ENCODE measurements at places on chromosomes 3 and 15. TPM values are rescaled to one million over a fixed set of nuclear protein-coding genes. Genes with fewer than 3 reads are reported as not detected.
A peak's percentile ranks its signal among the peaks of the same experiment; 100 is the strongest.

DNA sequence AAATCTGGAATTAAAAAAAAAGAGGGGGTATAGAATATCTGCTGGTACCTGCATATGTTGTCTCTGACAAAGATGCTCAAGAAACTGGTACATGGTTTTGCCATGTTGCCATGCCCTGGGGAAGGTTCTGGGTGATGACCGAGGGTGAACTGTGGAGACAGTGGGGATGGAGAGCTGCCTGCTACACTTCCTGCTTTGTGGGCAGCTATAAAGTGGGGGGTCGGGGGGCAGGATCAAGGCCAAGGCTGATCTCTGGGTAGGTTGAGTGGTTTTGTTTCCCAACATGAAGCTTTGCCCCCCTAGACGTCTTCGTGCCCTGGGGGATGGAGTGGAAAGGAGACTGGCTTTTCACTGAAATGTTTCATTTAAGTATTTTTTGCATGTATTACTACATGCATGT lies 74.6 kb downstream of the IQSEC1 start:
- peaks cover 2% of the 10 kb centered on the region for H3K27me3 ChIP-seq
- H3K4me1 ChIP-seq, result peaks cover 2% of the 10 kb centered on the region
- no peak overlapping the region for H3K4me3 ChIP-seq

GRCh38 chr15:98604983-98605382 lies 43.4 kb upstream of the IGF1R start:
- no peak for DNase-seq
- peaks cover 2% of the 10 kb centered on the region for H3K36me3 ChIP-seq
- H3K27ac ChIP-seq, result no peak overlapping the region
- H3K4me1 ChIP-seq, result peaks cover 17% of the 10 kb centered on the region

ITPKA gene
- total RNA-seq, result 0.80 TPM

DNA sequence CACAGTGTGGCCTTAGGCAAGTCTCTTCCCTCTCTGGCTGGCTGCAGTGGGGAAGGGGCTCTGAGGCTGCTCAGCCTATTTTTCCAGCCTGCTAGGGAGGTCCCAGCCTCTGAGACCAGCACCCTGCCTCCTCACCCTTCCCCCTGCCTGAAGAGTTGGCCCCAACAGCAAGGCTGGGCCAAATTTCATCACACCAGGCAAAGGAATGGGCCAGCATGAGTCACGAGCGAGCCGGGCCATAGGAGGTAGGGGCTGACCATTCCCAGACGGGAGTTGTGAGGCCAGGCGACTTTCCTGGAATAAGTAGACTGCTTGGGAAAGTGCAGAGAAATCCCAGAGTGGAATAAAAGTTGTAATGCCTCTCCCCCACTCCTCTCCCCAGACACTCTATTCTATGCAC lies 5.7 kb upstream of the FBLN2 start:
- no peaks in the 10 kb centered on the region for H3K36me3 ChIP-seq
- H3K4me1 ChIP-seq, result peaks cover 27% of the 10 kb centered on the region
- H3K27ac ChIP-seq, result peak overlapping the region; percentile 22
- H3K4me3 ChIP-seq, result no peak overlapping the region

GRCh38 chr3:8445861-8446260 lies 55.8 kb upstream of the LMCD1 start:
- no peak overlapping the region for H3K4me3 ChIP-seq
- peaks cover 12% of the 10 kb centered on the region for H3K4me1 ChIP-seq
- no peaks in the 10 kb centered on the region for H3K27me3 ChIP-seq
- DNase-seq, result no peak

LMCD1 gene
- 22.4 TPM for total RNA-seq

TIMP4 gene
- total RNA-seq, result 0.16 TPM

DNA sequence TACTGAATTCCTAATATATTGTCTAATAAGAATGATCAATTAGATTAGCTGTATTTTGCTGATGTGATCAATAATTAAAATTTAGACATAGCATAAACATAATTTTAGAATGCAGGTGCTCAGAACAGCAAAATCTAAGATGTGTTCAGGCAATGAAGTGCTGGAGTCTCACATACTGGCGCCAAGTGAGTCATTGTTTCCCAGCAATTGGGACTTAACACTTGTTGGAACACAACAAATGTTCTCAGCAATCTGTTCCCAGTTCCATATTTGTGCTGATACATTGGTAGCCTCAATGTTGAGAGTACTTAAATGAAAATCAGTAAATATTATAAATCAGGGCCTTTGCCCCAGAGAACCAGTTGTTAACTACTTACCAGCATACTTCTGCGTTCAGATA lies 619.0 kb downstream of the ROBO1 start:
- H3K27me3 ChIP-seq, result no peaks in the 10 kb centered on the region
- H3K27ac ChIP-seq, result no peak overlapping the region
- no peaks in the 10 kb centered on the region for H3K36me3 ChIP-seq
- H3K4me1 ChIP-seq, result no peaks in the 10 kb centered on the region

GRCh38 chr3:189144645-189145044 lies 27.1 kb upstream of the TPRG1 start:
- H3K4me1 ChIP-seq, result peaks cover 6% of the 10 kb centered on the region
- no peak overlapping the region for H3K4me3 ChIP-seq
- no peak overlapping the region for H3K27ac ChIP-seq
- no peaks in the 10 kb centered on the region for H3K36me3 ChIP-seq

GRCh38 chr3:185290266-185290665 lies 36.4 kb upstream of the EHHADH start:
- no peaks in the 10 kb centered on the region for H3K27me3 ChIP-seq
- no peak overlapping the region for H3K4me3 ChIP-seq
- peaks cover 46% of the 10 kb centered on the region for H3K4me1 ChIP-seq
- H3K36me3 ChIP-seq, result peaks cover 12% of the 10 kb centered on the region
- no peak for DNase-seq

DNA sequence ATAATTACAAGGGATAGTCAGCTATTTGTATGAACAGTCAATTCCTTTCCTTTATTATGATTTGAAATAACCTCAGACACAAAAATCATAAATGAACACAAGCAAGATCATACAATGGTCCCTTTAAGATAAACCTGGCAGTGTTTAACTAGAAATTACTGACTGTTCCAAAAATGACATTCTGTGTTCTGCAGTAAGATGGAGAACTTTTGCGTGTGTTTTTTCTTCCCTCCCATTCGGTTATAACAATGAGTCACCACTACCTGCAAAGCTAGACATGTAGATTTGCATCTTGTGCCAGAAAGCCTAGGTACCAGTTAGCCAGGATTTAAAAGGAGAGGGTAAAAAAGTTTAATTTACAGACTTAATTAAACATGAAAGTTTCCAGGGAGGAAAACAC lies 248.2 kb upstream of the ADAMTS9 start:
- H3K27ac ChIP-seq, result no peak overlapping the region
- H3K4me3 ChIP-seq, result no peak overlapping the region
- no peak for DNase-seq
- peaks cover 20% of the 10 kb centered on the region for H3K4me1 ChIP-seq
- peaks cover 14% of the 10 kb centered on the region for H3K36me3 ChIP-seq

- H3K36me3 ChIP-seq, result peaks cover 4% of the 10 kb centered on the region
- no peak overlapping the region for H3K4me3 ChIP-seq
- no peak overlapping the region for H3K27ac ChIP-seq
- H3K4me1 ChIP-seq, result no peaks in the 10 kb centered on the region
- H3K27me3 ChIP-seq, result no peaks in the 10 kb centered on the region
- DNase-seq, result no peak
These were observed 116.2 kb upstream of the NECTIN3 start for GRCh38 chr3:110955301-110955880.

DNA sequence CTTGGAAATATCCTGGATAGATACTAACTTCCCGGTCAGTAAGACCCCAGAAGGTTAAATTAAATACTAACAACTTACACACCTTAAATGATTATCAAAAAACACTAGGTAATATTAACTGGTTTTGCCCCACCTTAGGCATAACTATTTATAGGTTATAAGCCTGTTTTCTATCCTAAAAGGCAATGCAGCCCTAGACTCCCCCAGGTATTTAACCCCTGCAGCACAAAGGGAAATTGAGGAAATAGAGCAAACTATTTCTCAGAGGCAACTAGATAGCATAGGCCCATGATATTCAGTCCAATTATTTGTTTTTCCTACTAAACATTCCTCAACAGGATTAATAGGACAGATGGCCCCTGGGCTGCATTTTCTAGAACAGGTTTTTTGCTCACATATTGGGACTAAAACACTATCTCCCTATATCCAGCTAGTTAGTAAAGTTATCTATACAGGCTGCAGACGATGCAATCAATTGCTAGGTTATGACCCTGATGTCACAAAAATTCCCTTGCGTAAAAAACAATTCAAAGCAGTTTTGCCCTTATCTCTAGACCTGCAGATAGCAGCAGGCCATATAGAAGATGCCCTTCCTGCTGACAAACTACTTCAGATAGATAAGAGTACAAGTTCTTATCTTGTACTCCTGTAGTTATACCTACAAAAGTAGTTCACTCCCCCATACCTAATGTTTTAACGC lies 221.3 kb downstream of the DTWD1 start:
- H3K4me1 ChIP-seq, result no peaks in the 10 kb centered on the region
- no peak for DNase-seq
- peaks cover 14% of the 10 kb centered on the region for H3K36me3 ChIP-seq
- H3K27me3 ChIP-seq, result no peaks in the 10 kb centered on the region
- no peak overlapping the region for H3K27ac ChIP-seq
- H3K4me3 ChIP-seq, result no peak overlapping the region

GRCh38 chr15:90022905-90023700 lies 22.0 kb downstream of the ZNF710 start:
- no peak for DNase-seq
- H3K4me1 ChIP-seq, result peaks cover 7% of the 10 kb centered on the region
- no peak overlapping the region for H3K27ac ChIP-seq
- no peak overlapping the region for H3K4me3 ChIP-seq
- no peaks in the 10 kb centered on the region for H3K27me3 ChIP-seq

DNA sequence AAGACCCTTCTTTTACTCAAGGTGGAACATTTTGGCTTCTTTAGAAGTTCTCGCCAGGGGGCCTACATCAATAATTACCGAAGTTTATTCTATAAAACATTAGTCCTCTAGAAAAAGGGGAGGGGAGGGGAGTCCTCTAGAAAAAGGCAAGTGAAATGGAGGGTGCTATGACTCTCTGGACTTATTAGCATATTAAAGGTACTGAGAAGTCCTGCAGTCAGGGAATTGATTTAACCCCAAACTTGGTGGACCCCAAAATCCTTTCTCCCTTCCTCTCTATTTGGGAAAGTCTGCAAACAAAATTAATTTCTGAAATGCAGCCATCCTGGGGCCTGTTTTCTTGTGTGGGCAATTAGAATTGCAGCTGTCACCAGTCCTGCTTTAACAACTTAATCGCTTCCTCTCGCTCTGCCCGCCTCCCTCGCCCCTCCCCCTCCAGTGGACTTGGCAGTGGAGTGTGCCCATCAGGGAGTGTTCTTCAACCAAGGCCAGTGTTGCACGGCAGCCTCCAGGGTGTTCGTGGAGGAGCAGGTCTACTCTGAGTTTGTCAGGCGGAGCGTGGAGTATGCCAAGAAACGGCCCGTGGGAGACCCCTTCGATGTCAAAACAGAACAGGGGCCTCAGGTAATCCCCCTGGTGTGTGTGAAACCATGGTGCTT lies 18.9 kb upstream of the LRRK1 start:
- H3K27ac ChIP-seq, result no peak overlapping the region
- H3K27me3 ChIP-seq, result peaks cover 7% of the 10 kb centered on the region
- no peaks in the 10 kb centered on the region for H3K36me3 ChIP-seq
- H3K4me3 ChIP-seq, result no peak overlapping the region

NANOGP8 gene
- total RNA-seq, result 1.2 TPM

RHOV gene
- 3.4 TPM for total RNA-seq

C3orf22 gene
- total RNA-seq, result not detected

DNA sequence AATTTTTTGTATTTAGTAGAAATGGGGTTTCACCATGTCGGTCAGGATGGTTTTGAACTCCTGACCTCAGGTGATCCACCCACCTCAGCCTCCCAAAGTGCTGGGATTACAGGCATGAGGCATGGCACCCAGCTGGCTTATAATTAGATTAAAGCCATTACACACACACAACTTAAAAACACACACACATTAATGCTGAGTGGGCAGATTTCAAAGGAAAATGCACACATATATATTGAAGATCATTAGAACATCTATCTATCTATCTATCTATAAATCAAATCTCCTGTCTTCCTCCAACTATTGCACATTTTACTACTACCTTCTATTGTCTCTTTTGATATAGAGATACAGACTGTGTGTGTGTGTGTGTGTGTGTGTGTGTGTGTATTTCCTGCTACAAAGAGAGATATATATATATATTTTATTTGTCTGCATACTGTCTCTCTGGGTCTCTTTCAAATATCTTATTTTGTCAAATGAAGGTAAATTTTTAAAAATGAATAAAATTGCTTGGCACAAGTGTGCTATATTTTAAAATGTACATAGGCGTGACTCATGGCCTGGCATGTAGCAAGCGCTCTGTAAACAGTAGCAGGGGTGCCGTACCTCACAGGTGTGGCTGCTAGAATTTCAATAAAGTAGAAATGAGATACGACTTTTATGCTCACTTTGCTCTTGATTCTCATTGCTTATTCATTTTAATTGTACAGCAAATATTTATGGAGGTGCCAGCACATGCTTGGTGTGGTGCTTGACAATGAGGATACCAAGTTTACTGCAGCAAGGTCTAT lies 655.8 kb downstream of the AGBL1 start:
- DNase-seq, result no peak
- peaks cover 11% of the 10 kb centered on the region for H3K27me3 ChIP-seq
- no peak overlapping the region for H3K4me3 ChIP-seq
- H3K4me1 ChIP-seq, result no peaks in the 10 kb centered on the region
- peaks cover 3% of the 10 kb centered on the region for H3K36me3 ChIP-seq
- H3K27ac ChIP-seq, result no peak overlapping the region

DNA sequence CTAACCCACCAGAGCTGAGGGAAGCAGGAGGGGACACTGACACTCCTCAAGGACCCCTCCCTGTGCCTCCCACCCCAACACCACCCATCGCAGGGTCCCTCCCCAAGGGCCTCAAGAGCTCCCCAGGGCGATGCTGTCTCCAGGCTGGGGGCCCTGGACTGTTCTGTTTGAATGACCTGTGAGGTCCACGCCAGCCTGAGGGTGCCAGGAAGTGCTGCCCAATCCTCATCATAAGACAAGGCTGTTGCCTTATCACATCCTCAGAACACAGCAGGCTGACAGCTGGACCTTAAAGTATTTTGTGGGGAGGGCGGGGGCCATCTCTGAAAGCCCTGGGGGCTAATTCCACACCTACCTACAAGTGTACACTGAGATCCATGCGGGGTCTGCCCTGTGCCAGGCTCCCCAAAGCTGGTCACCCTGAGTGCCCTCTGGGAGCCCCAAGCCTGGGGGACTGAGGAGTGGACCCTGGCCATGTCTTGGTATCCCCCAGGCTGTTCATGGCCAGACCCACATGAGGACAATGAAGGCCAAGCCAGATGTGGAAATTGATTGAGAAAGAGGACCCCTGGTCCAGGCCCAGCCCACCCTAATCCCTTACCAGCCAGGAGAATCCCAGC lies 23.8 kb upstream of the GOLGA6C start:
- H3K36me3 ChIP-seq, result no peaks in the 10 kb centered on the region
- H3K27me3 ChIP-seq, result peaks cover 14% of the 10 kb centered on the region
- H3K4me3 ChIP-seq, result no peak overlapping the region
- no peak for DNase-seq

LRRC34 gene
- 5.3 TPM for total RNA-seq

DNA sequence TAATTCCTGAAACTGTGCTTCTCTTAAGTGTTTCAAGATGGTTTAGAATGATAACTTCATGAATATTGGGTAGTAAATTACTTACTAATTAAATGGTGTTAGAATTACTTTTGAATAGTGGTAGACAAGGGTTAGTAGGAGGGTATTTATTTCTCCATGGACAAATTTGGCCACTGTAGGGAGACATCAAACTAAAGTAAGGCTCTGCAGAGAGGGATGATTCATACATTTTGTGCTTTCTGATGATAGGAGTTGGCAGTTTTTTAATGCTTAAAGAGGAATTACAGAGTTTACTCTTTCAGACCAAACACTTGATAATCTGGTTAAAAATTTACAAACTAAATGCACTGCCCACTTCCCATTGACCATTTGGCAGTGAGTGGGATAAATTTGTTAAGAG lies 127.6 kb downstream of the NAALADL2 start:
- H3K4me3 ChIP-seq, result no peak overlapping the region
- no peaks in the 10 kb centered on the region for H3K4me1 ChIP-seq
- no peak overlapping the region for H3K27ac ChIP-seq
- H3K36me3 ChIP-seq, result no peaks in the 10 kb centered on the region
